ENCODE measurements at places on chromosomes 5 and 9.

- no peak for DNase-seq
Measured at GRCh38 chr9:135993765-135994500, 32.8 kb upstream of the UBAC1 start.

DNA sequence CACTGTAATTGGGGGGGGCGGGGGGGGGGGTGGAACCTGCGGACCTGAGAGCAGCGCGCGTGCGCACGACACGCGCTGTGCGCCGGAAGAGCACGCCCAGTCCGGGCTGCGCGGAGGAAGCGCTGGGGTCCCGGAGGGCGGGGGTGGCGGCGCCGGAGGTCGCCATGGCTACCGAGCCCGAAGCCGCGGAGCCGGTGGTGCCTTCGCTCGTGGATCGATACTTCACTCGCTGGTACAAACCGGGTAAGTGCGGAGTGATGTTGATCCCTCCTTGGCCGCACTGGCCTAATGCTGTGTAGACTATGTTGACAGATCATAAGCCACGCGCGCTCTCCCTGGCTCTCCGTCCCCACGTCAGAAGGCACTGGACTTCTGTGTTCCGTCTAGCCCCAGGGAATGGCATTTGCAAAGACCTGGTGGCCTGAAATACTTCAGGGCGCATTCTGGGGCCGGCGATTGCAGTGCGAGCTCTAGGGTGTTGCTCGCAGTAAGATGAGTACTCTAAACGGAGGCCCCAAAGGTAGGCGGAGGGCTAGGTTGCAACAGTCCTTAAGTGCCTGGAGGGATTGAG is at the start of gene ABITRAM:
ABITRAM (plus strand) TSS at position 78 of the 571 bp plus-strand sequence; CDS start at position 165, 87 bp downstream.
- peak; percentile 93 for DNase-seq

- DNase-seq: no peak
Measured at GRCh38 chr5:132486318-132487094, 4.1 kb downstream of the IRF1 start.

DNA sequence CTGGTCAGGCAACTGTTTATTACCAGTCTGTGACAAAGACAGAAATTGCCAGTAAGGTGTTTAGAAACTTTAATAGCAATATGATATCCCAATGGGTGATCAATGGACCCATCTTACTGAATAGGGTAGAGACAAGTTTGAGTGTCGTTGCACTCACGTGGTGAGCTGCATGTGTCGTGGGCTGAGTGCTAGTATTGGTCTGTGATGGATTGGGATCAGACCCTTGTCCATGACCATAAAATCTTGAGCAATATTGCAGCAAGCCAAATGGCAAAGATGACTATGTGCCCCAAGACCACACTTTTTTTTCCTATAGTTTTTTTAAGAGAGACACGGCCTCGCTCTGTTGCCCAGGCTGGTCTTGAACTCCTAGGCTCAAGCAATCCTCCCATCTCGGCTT is 114.5 kb downstream of the PALM2AKAP2 start:
- DNase-seq: no peak

DNA sequence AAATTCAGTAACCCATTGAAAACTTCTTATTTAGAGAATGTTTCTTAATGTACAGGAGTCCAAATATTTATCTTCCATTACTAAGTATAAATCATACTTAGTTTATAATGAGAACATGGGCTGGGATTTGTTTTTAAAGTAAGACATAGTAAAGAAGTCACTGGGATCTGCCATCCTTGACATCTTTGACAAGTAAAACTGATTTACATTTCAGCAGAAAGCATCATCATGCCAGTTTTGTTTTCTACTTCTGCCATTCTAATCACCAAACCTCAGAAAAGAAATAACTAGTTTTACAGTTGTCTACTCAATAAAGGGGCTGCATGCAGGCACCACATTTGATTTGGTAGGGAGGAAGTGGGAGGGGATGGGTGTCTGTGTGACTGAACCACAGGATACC is 221.7 kb upstream of the PPP1R2B start:
- DNase-seq: no peak
